ENCODE measurements at places on chromosomes 6 and 20.
A peak's percentile ranks its signal among the peaks of the same experiment; 100 is the strongest.

GRCh38 chr20:25288291-25289181 is 40.7 kb downstream of the PYGB start:
- DNase-seq: no peak

DNA sequence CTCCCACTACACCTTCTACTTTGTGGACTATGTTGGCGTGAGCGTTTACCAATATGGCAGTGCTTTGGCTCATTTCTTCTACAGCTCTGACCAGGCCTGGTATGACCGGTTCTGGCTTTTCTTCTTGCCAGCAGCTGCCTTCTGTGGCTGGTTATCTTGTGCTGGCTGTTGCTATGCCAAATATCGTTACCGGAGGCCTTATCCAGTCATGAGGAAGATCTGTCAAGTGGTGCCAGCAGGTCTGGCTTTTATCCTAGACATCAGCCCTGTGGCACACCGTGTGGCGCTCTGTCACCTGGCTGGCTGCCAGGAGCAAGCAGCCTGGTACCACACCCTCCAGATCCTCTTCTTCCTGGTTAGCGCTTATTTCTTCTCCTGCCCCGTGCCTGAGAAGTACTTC is 16.5 kb upstream of the EFHC1 start:
- DNase-seq: no peak

- DNase-seq: no peak
These were observed 116.6 kb downstream of the BMP2 start for GRCh38 chr20:6884114-6884513.

DNA sequence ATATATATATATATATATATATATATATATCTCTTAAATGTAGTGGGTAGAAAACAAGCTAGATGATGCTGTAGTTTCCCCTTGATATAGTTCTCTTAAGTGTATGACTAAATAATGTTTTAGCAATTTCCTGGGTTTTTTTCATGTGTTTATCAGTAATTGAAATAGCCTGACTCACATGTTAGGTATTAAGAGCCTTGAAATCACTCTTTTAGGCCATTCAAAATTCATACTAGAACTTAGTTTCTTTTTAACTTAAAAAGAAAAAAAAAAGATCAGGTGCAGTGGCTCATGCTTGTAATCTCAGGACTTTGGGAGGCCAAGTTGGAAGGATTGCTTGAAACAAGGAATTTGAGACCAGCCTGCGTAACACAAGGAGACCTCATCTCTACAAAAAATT is 44.1 kb downstream of the NKX2-4 start:
- DNase-seq: no peak

DNA sequence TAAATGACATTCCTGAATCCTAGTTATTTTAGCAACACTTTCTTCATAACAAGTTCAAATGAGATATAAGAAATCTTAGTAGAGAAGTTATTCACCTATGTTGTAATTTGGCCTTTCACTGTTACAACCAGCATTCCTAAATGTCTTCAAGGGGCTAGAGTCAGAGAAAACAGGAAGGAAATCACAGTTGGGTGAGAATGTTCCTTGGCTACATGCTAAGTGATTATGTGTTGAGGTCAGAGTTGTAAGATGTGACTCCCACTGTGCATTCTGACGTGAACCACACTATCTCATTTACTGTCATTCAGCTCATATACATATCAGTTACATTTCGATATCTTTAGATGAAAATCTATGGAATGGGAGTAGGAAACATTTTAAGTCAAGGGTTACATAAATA is 51.0 kb upstream of the MLIP start:
- no peak for DNase-seq

GRCh38 chr20:53844259-53844658 is 226.1 kb downstream of the BCAS1 start:
- no peak for DNase-seq

DNA sequence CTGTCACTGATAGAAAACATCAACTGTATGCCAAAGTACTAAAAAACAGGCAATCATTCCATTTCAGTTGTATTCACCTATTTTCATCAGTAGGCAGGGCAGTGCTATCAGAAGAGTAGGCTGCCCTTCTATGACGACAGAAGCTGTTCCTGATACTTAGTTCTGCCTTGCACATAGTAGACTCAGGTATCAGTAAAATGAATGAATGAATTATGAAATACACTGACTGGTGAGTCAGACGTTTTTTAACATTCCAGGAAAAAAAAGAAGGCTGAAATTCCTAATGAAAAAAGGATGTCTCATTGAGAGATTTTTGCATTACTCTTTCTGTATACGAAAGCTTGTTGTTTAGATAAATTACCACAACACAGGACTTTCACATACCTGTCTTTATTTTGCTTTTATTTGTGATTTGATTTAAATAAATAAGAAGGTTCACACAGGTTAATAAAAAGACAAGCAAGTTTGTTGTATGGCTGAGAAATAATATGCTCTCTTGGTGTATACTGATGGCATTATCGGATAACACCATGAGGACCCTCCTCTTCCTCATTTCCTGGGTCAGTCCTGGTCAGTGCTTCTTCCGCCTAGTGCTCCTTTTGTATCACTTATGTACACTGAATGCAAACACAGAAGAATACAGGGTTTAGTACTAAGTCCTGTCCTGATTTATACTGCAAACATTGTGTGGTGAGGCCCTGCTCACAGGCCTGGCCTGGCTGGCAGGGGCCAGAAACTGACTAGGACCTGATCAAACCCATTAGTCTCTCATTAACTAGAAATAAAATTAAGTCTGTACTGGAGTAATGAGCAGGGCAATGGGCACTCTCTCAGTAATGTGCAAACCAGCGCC is 39.4 kb upstream of the SPDEF start:
- no peak for DNase-seq

- DNase-seq: no peak
These were observed 44.3 kb downstream of the PDYN start for GRCh38 chr20:1949347-1950100.

- no peak for DNase-seq
These were observed 90.7 kb upstream of the SASH1 start for GRCh38 chr6:148251891-148252290.

DNA sequence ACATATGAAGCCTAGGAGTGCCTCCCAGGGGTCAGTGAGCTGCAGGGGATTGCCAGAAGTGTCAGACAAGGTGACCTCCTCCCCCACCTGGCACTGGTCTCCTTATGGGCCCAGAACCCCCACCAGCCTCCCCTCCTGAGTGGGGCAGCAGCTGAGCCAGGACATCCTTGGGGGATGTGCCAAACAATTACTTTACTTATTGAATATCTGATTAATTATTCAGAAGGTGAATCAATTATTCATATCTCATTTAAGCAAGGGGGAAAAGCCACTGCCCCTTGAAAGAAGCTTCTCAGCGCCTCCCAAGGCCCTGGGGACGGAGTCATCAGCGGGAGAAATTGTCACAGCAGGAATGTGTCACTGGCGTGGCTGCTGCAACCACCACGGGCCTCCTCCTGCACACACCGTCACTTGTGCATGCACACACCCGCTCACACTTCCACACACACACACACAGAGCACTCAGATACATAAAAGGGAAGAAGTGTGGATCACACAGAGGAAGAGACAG is 123.4 kb upstream of the MAFB start:
- DNase-seq: no peak

- DNase-seq: no peak
These were observed 115.7 kb downstream of the PHACTR1 start for GRCh38 chr6:12832226-12832735.

DNA sequence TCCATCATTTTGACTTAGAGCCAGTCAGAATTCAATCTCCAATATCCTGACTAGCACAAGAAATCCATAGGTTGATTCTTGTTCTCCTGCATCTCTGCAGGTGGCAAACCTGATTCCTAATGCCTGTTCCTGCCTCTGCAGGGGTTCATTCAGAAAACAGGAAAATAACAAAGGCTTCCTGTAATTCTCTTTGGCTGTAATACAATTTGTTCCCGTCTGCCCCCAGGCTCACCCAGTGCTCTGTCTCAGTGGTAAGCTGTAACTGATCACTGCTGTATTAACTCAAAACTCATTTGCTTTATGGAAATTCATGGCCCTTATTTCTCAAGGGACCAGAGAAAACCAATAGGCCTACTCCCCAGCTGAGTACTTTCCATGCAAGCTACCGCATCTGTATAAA is 88.6 kb downstream of the OPRM1 start:
- no peak for DNase-seq

GRCh38 chr6:154615483-154616025 is 105.1 kb upstream of the CNKSR3 start:
- DNase-seq: no peak

DNA sequence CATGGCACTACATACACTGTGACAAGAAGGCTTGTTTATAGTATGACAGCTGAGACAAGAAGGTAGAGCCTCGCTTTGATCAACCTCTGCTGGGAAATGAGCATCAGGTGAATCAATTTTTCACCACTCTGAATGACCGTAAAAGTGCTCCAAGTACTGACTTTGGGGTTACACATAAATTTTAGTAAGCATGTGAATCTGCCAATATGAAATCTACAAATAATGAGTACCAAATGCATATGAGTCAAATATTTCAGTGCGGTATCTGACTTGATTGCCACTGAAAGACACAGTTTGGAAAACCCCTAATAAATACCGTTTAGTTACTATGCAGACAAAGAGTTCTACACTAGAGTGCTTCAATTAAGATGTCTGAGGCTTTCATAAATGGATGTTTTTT is 77.8 kb downstream of the ATG5 start:
- DNase-seq: no peak

DNA sequence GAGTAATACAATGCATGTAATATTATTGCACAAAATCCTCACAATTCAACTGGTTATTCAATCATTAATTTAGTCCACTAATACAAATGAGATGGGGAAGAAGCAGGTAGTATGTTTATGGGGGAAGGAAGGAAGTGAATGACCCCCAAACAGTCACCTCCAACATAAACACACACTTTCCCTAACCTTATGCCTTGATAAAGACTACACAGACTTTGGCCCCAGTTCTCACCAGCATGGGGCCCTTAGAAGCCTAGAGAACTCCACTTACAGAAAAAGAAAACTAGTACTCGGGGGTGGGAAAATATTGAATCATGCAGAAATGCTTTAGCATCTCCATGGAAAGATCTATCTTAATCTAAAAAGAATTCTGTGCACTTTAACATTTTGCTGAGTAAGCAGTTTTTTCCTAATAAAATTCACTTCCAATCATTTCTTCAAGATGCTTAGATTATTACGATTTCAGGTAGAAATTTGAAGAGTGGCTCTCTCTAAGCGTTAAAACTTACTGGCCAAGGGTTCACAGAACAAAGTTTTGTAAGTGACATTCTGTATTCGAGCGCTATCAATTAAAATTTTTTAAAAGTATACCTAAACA is 18.8 kb downstream of the ARHGAP18 start:
- no peak for DNase-seq

GRCh38 chr6:73951183-73951582 is 255.2 kb downstream of the CD109 start:
- DNase-seq: no peak

- DNase-seq: peak; percentile 43
These were observed 7.7 kb upstream of the FOXF2 start for GRCh38 chr6:1381481-1382330.

- DNase-seq: no peak
These were observed 1.2 kb upstream of the TMEM181 start for GRCh38 chr6:158558415-158559306.

DNA sequence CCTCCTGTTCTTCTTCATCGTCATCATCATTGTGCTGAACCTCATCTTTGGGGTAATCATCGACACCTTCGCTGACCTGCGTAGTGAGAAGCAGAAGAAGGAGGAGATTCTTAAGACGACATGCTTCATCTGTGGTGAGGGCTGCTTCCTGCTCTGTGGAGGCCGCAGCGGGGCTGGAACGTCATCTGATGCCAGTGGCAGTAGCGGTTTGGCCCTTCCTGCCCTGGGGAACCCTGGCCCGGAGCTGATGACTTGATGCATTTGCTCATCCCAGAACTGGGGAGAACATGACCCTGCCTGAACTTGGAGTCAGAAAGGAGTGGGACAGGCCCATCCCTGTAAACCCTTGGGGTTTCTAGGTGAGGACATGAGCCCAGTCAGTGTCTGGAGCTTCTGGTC is 18.7 kb downstream of the UQCC2 start:
- DNase-seq: peak; percentile 18

DNA sequence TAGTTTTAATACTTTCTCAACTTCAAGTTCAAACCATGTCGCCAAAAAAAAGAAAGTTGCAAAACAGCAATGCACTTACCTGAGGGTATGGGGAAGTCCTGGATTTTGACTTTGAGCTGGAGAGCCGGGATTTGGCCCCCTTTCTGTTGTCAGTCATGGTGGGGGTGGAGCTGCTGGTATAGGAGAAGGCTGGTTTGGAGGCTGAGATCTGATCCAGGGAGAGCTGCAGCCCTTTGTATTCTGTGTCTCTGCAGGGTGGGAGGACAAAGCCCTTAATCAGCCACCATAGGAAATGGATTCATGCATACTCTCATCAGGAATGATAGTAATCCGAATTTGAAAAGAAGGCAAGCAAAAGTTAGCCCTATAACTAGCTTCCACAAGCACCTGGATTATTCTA is 44.0 kb downstream of the SIM1 start:
- no peak for DNase-seq

DNA sequence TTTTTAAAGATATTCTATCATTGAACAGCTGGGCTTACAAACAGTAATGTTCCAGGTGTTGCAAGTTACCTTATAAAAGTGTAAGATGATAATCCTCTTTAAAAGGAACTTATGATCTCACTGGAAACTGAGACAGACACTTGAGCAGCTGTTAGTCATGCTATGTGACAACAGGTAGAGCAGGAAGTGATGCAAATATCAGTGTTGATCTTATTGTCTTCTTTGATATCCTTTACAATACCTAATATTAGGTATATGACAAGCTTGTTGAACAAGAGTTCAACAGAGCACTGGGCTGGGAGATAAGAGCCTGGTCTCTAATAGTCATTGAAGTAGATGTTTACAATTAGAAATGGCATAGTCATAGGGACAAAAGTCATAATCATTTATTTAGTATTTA is 150.0 kb downstream of the UBE3D start:
- no peak for DNase-seq

DNA sequence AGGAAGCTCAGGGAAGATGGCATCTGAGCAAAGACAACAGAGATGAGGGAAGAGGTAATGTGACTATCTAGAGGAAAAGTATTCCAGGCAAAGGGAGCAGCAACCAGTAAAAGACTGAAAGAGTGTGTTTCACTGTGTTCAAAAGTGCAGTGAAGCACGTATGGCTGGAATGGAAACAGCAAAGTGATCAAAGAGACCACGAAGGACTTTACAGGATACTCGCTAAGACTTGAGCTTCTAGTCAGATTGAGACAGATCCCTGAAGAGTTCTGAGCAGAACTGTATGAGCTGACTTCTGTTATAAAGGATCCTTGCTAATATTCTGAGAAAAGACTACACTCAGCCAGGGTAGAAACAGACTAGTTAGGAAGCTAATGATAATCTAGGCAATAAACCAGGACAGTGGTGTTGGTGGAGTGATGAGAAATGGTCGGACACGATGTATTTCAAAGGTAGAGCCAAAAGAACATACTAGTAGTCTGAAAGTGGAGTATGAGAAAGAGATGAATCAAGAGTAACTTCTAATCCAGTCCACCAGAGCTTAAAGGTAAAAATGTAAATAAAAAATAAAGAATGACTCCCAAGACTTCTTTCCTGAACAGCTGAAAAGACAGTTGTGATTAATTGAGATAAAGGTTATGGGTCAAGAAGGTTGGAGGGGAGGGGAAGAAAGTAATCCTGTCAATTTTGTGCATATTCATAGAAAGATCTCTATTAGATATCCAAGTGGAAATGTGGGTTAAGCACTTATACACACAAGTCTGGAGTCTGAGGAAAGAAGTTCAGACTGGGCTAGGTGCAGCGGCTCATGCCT is 14.2 kb downstream of the SEC63 start:
- DNase-seq: no peak

Measured in activated CD4-positive, CD25-positive, alpha-beta regulatory T cell (primary cell).